ENCODE measurements at places on chromosomes 6 and 20. TPM values are rescaled to one million over a fixed set of nuclear protein-coding genes. Genes with fewer than 3 reads are reported as not detected.

The FGD2 gene
- total RNA-seq, result not detected

GRCh38 chr6:122904166-122904565 is 91.9 kb upstream of the CLVS2 start:
- no peak overlapping the region for H3K27ac ChIP-seq
- no peak for DNase-seq
- H3K36me3 ChIP-seq, result no peaks in the 10 kb centered on the region
- H3K27me3 ChIP-seq, result no peaks in the 10 kb centered on the region
- no peaks in the 10 kb centered on the region for H3K4me1 ChIP-seq

GRCh38 chr6:154535147-154535546 is 24.7 kb upstream of the CNKSR3 start:
- no peak overlapping the region for H3K27ac ChIP-seq
- no peak for DNase-seq
- peaks cover 18% of the 10 kb centered on the region for H3K4me1 ChIP-seq
- no peaks in the 10 kb centered on the region for H3K36me3 ChIP-seq
- peaks cover 1% of the 10 kb centered on the region for H3K27me3 ChIP-seq

GRCh38 chr6:8269872-8270454 is 165.4 kb downstream of the SLC35B3 start:
- no peak overlapping the region for H3K4me3 ChIP-seq
- DNase-seq, result no peak
- H3K27ac ChIP-seq, result no peak overlapping the region
- H3K36me3 ChIP-seq, result no peaks in the 10 kb centered on the region

DNA sequence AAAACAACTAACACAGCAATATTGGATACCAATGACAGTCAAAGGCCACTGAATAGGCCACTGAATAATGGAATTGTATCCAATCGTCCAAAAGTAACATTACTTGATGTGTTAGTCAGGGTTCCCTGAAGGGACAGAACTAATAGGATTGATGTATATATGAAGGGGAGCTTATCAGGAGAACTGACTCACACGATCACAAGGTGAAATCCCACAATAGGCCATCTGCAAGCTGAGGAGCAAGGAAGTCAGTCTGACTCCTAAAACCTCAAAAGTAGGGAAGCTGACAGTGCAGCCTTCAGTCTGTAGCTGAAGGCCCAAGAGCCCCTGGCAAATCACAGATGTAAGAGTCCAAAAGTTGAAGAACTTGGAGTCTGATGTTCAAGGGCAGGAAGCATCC is 571.4 kb downstream of the PRKN start:
- no peak overlapping the region for H3K4me3 ChIP-seq
- DNase-seq, result no peak
- no peaks in the 10 kb centered on the region for H3K27me3 ChIP-seq
- no peaks in the 10 kb centered on the region for H3K4me1 ChIP-seq
- H3K36me3 ChIP-seq, result no peaks in the 10 kb centered on the region

GRCh38 chr6:143363299-143363698 is 87.2 kb downstream of the ADAT2 start:
- no peak for DNase-seq
- no peaks in the 10 kb centered on the region for H3K27me3 ChIP-seq
- H3K36me3 ChIP-seq, result no peaks in the 10 kb centered on the region
- no peak overlapping the region for H3K4me3 ChIP-seq
- H3K27ac ChIP-seq, result no peak overlapping the region
- H3K4me1 ChIP-seq, result no peaks in the 10 kb centered on the region

The TRIM15 gene
- not detected for total RNA-seq

All from glutamatergic neuron (in vitro differentiated cells).